ENCODE measurements at places on chromosomes 12 and 14.

DNA sequence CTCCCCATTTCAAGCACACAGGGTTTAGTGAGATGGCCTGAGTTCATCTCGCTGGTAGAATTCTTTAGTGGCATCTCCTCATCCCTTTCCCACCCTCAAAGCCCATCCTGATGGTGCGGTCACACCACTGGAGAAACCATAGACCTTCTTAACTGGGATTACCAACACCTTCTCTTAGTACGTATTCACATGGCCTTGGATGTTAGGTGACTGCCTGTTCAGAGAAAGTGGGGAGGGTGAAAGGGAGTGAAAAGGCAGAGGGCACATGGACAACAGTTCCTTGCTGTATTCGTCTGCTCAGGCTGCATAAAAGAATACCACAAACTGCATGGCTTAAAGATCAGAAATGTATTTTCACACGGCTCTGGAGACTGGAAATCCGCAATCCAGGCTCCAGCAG, 306.1 kb downstream of the ZFP36L1 start:
- no peak for DNase-seq

DNA sequence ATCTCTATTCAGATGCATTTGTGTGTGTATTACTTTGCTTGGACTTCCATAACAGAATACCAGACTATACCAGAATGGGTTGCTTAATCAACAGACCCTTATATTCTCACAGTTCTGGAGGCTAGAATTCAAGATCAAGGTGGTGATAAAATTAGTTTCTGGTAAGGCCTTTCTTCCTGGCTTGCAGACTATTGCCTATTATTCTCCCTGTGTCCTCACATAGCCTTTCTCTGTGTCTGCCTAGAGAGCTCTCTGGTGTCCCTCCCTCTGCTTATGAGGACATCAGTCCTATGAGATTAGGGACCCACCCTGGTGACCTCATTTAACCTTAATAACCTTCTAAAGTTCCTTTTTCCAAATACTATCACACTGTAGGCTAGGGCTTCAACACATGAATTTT, 106.0 kb downstream of the FAR2 start:
- DNase-seq: no peak

DNA sequence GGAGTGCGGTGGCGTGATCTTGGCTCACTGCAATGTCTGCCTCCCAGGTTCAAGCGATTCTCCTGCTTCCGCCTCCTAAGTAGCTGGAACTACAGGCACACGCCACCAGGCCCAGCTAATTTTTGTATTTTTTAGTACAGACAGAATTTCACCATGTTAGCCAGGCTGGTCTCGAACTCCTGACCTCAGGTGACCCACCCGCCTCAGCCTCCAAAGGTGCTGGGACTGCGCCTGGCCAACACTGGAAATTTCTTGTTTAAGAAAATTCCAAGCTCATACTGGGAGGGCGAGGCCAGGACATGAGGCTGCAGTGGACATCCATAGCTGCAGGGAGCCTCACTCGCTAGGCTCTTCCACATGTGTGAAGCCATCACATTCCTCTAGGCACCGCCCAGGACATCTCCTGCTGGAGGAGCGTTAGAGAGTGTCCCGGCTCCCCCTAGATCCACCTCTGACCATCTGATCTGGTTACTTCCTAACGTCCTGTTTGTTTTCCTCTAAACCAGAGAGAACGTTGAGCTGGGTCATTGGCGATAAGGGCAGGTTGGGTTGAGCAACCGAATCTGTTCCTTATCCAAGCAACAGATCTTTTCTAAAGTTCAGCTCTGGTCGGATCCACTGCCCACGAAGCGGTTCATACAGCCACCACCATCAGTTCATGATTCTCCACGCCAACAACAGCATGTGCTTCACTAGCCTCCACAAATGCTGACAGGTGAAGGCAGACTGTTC, 108.2 kb upstream of the MED13L start:
- DNase-seq: no peak

GRCh38 chr12:22625762-22626294, 857 bp downstream of the ETNK1 start:
- DNase-seq: peak; percentile 44

DNA sequence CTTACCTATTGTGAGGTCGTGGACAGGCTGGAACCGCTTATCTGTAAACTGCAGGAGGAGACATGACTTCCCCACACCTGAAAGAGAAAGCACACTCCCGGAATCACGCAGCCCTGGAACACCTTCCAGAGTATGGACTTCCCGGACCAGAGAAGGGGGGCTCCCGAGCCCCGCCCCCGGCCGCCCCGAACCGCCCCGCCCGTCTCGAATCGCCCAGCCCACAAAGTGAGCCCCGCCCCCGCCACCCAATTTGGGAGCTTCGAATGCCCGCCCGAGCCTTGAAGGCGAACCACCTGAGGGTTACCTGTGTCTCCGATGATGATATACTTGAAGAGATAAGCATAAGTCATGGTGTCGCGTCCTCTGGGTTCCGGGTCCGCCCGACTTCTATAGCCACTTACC, 235 bp downstream of the RAB2B start:
- peak; percentile 81 for DNase-seq

DNA sequence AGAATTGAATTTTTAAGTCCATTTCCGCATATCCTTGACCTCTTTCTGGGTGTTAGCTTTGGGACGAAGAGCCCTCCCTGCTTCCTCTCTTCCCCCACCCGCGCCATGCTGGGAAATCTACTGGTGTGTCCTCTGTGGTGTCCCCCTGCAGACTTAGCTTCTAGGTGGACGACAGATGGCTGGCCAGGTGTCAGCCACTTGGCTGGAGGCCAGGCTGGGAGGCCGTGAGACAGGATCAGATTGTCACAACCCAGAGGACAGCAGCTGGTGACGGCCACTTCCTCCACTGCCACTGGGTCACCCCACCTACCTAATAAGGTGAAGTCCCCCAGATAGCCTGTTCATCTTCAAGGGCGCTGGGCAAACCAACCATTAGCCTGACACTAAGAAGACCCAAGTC, 13.3 kb upstream of the DTX1 start:
- DNase-seq: no peak

DNA sequence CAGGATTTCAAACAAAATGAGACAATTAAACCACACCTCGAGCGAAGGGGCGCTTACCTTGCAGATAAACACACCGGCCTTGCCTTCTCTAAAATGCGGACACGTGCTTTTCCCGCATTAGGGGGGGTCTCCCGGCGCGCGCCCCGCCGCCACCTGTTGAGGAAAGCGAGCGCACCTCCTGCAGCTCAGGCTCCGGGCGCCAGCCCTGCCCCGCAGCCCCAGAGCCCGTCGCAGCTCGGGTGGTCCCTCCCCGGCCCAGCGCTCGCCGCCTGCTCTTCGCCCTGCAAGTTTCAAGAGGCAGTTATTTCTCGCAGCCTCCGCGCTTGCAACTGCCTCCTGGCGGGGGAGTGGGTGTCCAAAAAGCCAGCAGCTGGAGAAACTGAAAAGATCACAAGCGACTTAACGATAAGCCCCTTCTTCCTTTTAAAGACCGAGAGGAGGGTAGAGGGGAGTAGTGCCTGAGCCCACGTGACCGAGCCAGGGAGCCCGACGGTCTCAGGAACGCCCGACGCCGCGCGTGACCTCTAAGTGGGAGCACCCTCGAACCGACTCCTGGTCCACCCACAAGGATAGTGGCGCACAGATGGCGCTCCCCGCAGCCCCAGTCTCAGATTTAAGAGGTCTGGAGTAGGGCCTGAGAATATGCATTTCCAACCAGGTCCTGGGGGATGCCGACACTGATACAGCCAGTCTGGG, at the start of gene ESR2:
ESR2 (minus strand) TSS at position 396 of the 696 bp plus-strand sequence. CDS start 11,386 bp downstream, outside the sequence.
- DNase-seq: no peak

DNA sequence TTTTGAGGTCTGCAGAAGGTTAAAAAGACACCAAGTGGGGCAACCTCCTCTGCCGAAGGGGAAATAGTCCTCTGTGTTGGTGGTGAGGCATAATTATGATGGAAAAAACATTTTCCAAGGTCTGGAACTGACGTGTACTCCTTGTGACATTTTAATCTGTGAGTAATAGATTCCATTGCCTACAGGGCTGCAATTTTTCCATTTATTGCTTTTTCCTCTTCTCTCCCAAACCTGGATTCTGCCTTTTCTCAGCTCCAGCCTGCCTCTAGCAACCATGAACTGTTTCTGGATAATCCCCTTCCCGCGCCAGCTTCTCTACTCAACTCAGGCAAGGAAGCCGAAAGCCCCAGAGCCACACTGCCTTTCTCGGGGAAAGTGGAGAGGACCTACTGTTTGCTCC, 230.1 kb upstream of the PLXNC1 start:
- no peak for DNase-seq

DNA sequence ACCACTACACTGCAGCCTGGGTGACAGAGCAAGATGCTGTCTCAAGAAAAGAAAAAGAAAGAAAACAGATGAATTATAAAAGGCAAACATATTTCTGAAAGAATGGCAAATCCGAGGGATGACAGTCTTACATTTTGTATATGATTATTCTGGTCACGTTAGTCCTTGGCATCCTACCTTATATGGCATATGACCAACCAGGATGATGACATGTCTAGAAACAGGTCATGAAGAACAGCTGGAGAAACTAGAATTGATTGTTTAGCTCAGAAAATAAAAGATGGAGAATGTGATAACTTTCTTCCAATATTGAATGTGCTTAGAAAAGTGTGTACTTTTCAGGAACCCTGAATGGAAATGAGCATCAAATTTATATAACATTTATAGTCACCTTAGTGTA, 19.2 kb downstream of the SLC2A14 start:
- DNase-seq: no peak

DNA sequence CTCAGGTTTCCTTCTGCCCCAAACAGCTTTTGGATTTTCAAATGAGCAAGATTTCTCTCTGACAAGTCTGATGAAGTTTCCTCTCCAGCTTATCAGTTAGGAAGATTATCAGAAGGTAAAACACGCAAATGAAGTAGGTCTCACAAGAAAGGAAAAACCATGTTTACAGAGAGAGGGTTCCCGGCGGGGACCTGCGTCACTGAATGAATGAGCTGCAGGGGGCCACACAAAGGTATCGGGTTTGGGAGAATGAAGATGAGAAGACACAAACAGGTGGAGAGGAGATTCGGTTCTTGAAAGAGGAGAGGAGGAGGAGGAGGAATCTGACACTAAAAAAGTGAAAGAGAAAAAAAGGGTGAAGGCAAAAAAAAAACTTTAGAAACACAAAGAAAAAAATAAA, 208.6 kb downstream of the CALM1 start:
- DNase-seq: no peak

- no peak for DNase-seq
Observed at GRCh38 chr12:13103391-13104033, at the start of gene GSG1. GSG1 (minus strand) TSS chr12:13103667; CDS start chr12:13103512, 155 bp downstream.

DNA sequence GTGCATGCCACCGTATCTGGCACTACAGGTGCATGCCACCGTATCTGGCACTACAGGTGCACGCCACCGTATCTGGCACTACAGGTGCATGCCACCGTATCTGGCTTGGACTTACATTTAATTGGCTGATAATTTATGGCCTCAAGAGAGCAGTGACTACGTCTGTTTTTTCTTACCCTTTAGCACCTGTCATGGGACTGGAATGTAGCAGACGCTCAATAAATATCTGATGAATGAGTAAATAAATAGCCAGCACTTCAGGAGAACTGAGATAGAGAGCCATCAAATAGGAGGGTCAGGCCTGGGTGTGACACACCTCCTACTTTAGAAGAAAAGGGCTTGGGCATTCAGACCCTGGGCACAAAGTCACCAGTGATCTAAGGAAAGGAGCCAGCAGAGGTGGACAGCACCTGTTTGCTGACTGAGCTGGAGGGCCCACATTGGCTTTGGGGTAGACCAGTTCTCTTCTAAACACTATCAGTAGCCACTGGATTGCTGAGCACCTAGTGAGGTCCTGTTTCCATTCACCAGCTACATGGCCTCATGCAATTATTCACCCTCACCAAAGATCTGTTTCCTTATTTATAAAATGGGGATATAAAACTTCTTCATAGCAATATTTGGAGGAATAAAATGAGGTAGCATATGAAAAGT, 50.1 kb downstream of the RFX4 start:
- no peak for DNase-seq

DNA sequence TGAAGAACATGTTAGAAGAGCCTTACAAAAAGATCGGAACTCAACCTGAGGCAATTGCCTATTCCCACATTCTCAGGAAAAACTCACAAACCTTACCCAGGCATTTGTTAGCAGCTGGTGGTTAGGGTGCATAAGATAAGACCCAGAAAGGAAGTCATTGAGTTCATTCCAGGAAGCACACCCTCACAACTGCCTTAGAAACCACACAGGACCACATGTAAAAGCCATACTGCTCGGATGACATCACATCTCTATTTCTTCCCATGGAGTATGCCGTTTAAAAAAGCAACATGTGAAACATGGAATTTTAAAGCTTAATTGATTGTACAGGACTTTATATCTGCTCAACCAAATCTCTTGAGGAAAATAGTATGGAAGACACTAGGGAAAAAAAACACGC, 411.2 kb downstream of the DAD1 start:
- DNase-seq: no peak

GRCh38 chr12:1927751-1928351, 9.4 kb upstream of the CACNA2D4 start:
- no peak for DNase-seq

- DNase-seq: no peak
Observed at GRCh38 chr14:94612580-94613554, 676 bp downstream of the SERPINA3 start.

DNA sequence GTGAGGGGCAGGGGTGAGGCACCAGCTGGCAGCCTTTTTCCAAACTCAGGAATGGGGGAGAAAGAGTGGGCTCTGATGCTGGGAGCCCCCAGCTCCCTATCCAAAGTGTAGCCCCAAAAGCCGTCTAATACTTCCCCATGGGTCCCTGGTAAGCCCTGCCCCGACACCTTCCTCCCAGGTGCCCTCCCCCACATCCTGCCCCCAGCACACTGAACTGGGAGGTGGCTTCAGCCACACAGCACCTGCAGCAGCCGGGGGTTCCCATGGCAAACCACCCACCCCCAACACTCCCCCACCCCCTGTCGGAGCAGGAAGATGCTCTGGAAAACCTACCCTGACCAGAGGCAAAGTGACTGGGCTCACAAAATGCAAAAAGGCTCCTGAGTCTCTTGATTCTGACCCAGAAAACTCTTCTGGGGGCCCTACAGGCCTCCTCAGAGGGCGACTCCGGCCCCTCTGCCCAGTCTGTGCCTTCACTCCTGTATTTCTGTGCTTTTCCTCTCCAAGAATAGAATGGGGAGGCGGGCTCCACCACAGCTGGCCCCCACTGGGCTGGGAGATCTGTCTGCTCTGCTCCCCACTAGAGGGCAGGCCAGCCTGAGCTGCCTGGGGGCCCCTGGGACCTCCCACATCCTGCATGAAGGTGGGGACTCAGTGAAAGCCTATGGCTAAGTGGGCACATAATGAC, 81.6 kb downstream of the ITPK1 start:
- DNase-seq: no peak

- DNase-seq: no peak
Observed at GRCh38 chr14:64508215-64508776, 3.7 kb downstream of the ZBTB1 start.

- no peak for DNase-seq
Observed at GRCh38 chr14:24286996-24287395, 12.6 kb downstream of the DHRS1 start.

All from head of caudate nucleus (tissue), 42 donors.